ENCODE measurements at places on chromosomes 7 and 10.

GRCh38 chr10:7233259-7233991, 177.4 kb downstream of the SFMBT2 start:
- no peak for DNase-seq

DNA sequence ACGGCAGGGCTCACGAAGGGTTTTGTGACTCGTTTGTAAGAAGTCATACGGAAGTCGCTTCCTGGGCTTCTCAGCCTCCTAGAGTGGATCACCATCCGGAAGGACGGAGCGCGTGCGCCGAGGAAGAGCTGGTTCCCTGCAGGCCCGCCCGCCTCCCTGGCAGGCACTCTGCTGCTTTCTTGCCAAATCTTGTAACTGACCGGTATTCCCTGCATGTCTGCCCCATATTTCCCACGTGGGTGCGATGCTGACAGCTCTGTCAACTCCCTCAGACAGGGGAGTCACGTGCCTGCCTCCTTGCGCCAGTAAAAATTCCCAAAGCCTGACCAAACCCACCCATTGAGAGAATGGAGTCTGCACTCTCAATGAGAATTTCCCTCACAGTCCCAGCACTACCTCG, 12.7 kb downstream of the SHH start:
- DNase-seq = no peak

DNA sequence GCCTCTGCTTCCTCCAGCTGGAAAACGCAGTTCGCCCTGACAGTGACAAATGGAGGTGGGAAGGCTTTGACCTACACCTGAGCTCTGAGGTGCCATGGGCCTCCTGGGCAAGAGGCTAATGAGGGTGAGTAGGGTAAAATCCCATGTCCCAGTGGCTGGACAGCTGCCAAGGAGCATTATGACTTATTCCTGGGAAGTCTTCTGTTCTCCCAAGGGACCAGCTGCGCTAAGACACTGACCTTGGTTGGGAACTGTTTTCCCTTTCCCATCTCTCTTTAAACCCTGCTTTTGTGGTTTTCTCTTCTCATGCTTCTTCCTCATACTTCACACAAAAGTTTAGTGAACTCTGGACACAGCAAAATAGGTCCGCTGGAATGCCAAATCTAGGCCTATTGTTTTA, 72.6 kb downstream of the COPG2 start:
- DNase-seq = no peak

- no peak for DNase-seq
These were observed 114.8 kb downstream of the SDK1 start for GRCh38 chr7:3415861-3416312.

- no peak for DNase-seq
These were observed 101.8 kb upstream of the FZD1 start for GRCh38 chr7:91162436-91162835.

GRCh38 chr7:48255046-48255445, 83.8 kb downstream of the ABCA13 start:
- no peak for DNase-seq

DNA sequence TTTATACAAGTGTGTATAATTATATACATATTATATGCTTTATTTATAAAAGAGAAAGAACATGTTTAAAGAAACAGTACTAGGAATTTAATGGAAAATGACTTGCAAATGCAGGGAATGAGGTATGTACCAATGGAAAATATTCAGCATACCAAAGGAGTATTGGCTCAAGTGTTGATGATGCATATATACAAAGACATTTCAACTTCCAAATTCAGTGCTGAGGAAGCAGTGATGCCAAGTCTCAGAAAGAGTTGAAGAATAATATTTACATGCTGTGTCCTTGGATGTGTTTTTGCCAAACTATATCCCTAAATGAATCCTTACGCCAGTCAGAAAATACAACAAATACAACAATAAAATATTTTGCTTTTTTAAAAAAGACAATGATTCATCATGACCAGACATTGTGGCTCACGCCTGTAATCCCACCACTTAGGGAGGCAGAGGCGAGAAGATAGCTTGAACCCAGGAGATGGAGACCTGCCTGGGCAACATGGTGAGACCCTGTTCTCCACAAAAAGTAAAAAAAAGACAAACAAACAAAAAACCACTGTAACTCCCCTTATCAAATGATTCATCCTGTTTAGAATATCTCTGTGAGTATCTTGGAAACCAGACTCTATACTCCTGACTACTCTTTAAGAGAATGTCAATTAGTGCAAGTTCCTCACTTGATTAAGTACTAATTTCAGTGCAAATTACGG, 157.2 kb downstream of the CHRM2 start:
- no peak for DNase-seq

DNA sequence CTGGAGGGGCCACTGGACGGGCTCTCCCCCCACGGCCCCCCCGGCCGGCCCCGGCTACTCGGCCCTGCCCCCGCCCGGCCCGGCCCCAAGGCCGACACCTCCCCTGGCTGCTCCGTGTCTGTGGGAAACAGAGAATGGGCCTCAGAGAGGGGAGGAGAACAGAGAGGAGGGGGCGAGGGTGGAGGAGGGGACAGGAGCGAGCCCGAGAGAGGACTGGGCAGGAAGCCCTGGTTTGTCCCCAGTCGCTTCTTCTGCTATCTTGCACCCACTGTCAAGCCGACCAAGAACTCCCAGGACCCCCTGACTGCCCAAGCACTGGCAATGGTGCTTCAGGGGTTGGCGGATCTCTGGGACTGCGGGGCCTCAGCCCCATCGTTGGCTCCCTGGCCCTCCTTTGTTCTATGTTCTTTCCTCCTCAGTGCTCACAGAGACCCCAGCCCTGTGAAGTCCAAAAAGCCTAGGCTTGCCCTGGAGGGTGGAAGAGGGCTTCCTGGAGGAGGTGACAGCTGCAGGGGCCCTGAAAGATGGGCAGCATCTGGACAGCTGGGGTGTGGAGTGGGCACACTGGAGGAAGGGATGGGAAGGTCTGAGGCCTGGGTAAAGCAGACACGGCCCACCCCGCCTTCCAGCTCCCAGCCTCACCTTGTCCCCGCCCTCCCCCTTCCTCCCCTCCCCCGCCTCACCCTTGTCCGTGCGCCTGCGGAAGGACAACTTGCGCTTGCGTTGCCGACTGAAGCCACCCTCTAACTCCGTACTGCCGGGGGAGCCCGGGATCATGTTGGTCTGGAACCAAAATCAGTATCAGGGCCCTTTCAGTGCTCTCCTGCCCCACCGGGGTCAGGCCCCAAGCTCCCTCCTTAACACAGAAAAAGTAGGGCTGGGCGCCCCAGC, 30.1 kb downstream of the KCNH2 start:
- no peak for DNase-seq

DNA sequence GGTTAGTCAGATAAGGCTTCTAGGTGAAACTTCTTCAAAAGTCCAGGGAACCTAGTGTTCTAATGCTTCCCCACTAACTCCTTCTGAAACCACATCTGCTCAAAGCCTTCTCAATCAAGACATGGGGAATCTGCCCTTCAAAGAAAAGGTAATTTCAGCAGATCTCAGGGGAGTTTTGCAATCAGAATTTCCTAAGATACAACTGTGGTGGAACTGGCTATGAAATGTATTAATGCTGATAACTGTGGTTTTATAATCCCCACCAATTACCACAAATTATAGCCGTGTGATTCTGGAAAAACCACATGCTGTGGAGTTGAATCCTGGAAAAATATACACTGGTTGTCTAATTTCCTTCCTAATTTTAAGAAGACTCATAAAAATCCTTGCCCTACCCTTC, 233.8 kb downstream of the SORCS1 start:
- no peak for DNase-seq

DNA sequence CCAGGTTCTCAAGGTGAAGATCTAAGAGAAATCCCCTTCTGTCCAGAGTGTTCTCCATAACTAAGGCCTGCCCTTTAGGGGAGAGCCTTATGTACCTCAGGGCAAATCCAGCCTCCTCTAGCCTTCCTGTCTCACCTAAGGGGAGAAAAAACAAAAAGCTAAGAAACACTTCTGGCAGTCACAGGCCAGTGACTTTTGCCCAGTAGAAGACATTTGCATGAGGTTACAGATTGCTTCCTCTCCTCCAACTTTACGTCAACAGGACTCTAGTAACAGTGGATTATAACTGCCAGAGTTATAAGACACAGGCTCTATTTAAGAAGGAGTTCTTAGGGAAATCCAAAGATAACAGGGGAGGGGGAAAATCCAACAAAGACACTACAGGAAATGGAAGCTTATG, 15.9 kb upstream of the FAM241B start:
- DNase-seq = peak; percentile 25

DNA sequence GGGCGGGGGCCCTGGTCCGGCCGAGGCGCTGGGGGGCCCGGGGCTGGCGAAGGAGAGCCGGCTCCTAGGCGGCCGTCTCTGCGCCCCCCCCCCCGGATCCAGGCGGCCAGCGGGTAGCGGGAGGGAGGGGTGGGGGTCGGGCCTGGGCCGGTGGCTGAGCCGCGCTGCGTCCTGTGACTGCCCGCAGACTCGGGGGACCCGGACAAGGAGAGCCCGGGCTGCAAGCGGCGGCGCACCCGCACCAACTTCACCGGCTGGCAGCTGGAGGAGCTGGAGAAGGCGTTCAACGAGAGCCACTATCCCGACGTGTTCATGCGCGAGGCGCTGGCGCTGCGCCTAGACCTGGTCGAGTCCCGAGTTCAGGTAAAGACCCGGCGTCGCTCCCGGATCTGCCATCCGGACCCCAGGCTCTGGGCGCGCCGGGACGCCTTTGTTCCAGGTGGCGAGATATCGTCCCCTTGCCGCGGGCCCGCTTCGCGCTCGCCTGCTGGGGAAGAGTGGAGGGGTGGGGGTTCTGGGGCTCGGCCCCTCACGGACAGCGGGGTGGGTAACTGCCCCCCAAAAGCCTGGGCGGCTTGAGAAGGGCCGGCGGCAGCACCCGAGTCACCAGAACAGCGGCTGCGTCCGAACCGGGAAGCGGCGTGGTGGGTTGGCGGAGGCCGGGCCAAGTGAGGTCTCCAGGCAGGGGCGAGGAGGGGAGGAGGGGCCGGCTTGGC, 819 bp downstream of the UNCX start:
- DNase-seq = no peak

DNA sequence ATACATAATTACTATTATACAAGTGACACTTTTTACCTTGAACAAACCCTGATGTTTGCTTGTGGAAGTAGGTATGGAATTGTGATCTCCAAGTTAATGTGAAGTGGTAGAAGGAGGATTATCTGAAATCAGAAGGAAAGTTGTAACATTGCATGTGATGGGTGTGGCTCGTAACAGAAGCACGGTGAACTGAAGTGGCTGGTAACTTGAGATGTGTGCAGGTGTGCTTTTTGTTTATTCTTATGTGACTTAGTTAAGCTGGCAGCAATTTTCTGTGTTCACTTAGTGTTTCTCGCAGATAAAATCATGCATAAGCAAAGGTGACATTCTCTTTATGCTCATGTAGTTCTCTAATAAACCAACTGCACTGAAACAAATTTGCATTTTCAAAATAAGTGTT, 82.3 kb downstream of the ZEB1 start:
- DNase-seq = no peak

DNA sequence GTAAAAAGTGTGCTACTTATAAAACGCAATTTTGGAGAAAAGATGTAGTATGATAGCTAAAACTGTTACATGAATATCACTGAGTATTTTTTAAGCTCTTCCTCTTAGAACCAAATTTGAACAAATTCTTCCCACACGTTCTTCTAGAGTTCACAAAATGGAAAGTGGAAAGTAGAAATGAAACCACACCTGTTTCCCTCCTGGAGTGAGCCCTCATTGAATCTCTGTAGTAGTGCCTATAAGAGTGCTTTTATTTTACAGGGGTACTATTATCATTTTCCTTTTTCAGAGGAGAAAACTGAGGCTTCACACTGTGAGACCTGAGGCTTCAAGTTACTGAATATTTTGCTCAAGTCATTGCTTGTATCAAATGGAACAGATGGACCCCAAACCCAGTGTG, 393.0 kb downstream of the NRG3 start:
- DNase-seq = peak; percentile 3

- DNase-seq = no peak
These were observed 29.3 kb upstream of the CROT start for GRCh38 chr7:87316097-87316700.

DNA sequence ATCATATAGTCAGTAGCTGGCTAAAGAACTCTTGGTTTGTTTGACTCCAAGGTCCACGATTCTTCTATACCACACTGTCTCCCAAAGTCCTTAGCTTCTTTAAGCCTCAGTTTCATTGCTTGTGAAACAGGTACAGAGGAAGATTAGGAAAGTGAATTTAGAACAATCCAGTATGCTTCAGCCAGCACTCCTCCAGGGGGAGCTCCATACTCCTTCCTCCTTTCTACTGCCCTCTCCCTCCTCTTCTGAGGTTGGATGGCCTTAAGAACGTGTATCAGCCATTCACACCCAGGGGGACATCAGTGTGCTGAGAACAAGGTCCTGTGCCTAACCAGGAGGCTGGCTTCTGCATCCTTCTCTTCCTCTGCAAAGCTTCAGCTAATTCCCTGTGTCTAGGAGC, 54.8 kb upstream of the CALD1 start:
- peak; percentile 64 for DNase-seq

GRCh38 chr10:45249978-45250693, 65.3 kb downstream of the OR13A1 start:
- DNase-seq = peak; percentile 94

GRCh38 chr10:5788969-5789368, 24.3 kb downstream of the GDI2 start:
- DNase-seq = no peak

DNA sequence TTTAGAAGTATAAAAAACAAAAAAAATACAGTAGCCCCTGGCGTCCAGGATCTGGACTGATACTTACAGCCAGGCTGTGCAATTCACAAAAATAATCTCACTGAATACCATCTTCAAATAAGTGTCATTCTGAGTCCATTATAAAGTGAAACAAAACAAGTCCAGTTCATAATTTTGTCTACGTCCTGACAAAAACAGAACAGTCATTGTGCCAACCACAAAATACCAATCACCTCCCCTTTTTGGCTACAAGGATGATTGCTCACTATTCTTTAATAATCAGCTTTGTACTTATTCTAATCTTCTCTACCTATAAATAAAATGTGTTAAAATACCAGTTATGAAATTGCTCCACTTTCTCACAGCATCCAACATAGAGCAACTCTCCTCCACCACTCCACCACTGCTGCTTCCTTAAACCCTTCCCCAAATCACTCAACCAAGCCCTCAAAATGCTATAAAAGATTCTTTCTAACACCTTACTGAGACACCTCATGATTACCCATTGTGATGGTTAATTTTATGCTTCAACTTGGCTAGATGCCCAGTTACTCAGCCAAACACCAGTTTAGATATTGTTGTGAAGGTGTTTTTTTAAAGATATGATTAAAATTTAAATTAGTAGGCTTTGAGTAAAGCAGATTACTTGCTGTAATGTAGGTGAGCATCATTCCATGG, 479.8 kb upstream of the SEMA3A start:
- no peak for DNase-seq

Measured in NAMALWA (cell line).